ENCODE measurements at places on chromosomes 16 and 17.

DNA sequence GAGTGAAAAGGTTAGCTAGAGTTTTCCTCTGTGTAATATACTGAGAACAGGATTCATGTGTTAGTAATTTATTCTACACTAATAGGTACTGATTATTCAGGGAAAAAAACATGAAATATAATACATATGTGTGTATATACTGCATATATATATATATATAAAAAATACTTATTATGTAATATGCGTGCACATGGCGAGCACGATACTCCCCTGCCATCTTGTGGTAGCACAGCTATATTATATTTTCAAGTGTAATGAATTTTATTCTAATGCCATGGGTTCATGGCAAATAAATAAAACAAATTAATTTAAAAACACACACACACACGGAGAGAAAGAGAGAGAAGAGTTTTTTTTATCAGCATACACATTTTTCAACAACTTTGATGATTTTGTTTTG lies 460.6 kb downstream of the KCNJ2 start:
- ATAC-seq, result no peak

GRCh38 chr17:82837586-82838320 lies 2.1 kb downstream of the ZNF750 start:
- ATAC-seq, result no peak

GRCh38 chr17:31724619-31725018 lies 134.4 kb downstream of the COPRS start:
- ATAC-seq, result no peak

- ATAC-seq, result no peak
These were observed 5.6 kb downstream of the SBK1 start for GRCh38 chr16:28297784-28298510.

GRCh38 chr16:30120340-30121105 lies 2.5 kb downstream of the MAPK3 start:
- no peak for ATAC-seq

DNA sequence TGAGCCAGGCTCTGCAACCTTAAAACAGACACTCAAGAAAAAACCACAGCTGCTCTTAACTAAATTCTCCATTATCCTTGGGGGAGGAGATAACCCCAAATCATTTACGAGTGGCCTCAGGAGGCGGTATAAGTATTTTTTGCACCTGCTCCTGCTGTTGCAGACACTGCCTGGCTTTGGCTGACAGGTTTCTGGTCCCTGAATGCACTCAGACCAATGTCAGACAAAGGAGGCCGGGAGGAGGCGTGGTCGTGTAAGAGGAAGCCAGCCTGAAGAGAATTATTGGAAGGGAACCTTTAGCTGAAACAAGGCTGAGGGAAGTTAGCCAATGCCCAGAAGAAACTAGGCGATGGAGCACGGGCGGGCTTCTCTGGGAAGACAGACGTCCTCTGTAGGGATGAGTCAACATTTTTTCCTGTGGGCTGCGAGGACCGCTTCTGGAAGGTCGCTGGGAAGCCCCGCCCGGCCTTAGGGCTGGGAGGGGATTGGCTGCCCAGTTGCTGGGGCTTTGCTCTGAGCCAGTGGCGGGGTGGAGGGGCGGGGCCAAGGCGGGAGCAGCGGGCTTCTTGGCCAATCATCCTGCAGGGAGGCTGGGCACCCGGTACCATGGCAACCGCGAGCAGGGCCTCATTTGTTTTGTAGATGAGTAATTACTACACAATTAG lies 82.3 kb downstream of the CCDC182 start:
- peak; percentile 99 for ATAC-seq

- peak; percentile 82 for ATAC-seq
These were observed 12.5 kb downstream of the DCAKD start for GRCh38 chr17:45038728-45039634.

DNA sequence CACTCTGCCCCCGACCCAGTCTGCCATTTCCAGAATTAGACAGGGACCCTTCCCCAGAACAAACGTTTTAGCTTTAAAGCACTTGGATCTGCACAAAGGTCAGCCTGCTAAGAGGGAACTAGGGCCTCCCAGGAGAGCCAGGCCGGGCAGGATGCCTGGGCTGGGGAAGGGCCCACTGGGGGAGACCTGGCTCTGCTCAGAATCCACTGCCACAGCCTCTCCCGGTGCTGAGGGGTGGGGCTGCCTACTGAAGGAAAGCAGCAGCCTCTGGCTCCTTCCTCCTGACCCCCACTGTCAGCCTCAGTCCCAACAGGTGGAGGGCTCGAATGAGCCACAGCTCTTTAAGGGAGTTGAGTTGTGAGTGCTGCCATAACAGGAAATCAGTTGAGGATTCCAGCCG lies 1.7 kb downstream of the YBX2 start:
- no peak for ATAC-seq

GRCh38 chr16:48013491-48013901 lies 142.3 kb downstream of the ABCC12 start:
- no peak for ATAC-seq

GRCh38 chr17:8125154-8125946 lies 1.4 kb upstream of the HES7 start:
- ATAC-seq, result peak; percentile 52

- peak; percentile 49 for ATAC-seq
These were observed 67.8 kb downstream of the BMERB1 start for GRCh38 chr16:15502041-15502725.

DNA sequence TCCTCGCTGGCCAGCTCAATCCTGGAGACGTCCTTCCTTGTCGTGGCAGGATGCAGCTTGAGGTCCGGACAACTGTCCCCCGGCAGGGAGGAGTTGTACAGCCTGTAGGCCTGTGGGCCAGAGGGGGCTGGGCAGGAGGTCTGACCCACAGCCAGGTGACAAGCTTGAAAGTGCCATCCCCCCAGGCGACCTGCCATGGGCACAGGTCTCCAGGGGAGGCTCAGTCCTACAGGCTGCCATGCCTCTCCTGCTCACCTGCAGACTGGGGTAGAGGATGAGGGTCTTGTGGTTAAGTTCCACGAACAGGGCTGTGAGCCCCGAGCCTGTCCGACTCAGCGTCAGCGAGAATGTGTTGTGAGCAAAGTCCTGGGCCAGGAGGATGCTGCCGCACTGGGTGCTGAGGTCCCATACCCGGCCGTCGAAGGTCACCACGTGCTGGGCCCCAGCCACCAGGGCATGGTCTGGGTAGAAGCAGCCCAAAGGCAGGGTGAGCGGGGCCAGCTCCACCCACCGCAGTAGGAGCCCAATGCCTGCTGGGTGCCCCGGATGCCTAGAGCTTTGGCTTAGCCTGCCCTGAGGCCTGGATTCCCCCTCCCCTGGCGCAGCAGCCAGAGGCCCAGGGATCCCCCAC lies 39.8 kb downstream of the RMI2 start:
- ATAC-seq, result no peak

DNA sequence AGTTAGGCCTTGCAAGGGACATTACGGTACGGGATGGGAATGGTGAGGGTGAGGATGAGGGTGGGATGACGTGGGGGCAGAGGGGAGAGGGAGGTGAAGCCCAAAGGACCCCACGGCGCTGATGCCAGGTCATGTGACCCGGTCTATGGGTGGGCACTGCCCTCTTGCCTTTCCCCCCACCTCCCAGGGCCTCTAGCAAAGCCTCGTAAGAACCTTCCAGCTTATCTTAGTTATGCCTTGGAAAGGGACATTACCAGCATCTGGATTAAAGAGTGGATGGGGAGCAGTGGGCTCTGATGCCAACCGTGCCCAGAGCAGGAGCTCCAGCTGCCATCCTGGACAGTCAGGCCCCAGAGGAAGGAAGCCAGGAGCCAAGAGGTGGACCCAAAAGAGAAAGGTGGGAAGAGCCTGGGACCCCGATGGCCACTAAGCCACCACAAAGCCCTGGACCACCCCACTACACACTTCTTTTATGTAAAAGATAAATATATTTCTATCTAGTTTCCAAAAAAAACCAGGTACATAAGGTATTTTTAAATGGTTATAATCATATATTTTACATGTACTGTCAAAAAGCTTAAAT lies 40.9 kb downstream of the TK2 start:
- no peak for ATAC-seq

- no peak for ATAC-seq
These were observed 10.8 kb upstream of the APOH start for GRCh38 chr17:66240013-66240412.

DNA sequence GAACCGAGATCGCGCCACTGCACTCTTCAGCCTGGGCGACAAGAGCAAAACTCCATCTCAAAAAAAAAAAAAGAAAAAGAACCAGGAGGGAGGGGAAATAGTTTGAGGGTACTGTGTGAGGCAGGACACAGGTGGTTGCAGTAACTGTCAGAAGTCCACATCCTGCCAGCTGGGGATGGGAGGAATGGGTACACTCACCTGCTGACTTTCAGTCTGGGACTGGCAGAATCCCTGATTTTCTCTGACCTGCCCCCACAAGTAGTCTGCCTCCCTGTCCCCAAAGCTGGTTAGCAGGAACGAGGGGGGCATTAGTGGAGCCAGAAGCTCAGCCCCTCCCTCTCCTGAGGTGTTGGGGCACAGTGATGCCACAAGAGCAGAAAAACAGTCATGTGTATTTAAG lies 7.1 kb upstream of the ARL5C start:
- no peak for ATAC-seq

GRCh38 chr16:67935101-67935401 lies 1.6 kb downstream of the PSMB10 start:
- peak; percentile 0 for ATAC-seq

DNA sequence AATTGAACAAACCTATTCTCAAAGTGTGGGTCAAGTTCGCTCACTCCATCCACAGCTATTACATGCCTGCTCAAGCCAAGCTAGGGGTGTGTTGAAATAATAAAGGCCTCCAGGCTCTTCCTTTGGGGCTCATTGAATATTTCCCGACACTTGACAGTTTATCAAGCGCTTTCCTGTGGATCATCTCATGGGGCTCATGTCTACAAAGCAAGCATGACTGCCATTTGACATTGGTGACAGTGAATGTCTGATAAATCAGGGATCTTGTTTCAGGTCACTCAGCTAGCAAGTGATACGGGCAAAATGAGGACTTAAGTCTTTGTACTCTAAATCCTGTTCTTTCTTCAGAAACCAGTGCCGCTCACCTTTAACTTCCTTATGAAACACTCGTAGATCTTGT lies 542.6 kb downstream of the TOX3 start:
- ATAC-seq, result no peak

DNA sequence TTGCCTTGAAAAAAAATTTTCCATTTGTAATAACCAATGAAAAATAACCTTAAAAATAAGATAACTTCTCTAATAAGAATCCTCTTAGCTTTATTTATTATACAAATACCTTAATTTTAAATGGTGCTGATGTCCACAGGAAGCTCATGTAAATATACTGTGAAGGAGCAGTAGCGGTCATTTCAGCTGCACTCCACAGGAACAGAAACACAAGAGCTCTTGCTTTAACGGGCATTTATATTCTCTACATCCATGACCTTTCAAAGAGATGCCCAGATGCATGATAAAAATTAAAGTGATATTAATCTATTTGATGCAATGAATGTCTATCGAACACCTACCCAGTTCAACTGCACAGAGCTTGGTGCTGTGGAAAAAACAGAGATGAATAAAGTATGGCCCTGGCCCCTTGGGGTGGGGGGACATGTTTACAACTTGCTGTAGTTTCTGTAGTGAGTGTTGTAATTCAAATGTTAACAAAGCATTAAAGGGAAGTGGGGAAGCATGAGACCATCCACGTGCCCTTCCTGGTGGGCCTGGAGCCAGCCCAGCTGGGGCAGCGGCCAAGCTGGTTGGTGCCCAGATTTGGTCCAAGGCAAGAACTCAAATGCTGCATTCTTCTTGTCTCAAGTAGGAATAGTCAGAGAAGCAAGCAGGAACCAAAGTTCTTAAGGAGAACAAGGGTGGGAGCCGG lies 47.9 kb downstream of the IQCK start:
- peak; percentile 48 for ATAC-seq

GRCh38 chr17:80656590-80656989 lies 112.0 kb downstream of the RPTOR start:
- no peak for ATAC-seq

DNA sequence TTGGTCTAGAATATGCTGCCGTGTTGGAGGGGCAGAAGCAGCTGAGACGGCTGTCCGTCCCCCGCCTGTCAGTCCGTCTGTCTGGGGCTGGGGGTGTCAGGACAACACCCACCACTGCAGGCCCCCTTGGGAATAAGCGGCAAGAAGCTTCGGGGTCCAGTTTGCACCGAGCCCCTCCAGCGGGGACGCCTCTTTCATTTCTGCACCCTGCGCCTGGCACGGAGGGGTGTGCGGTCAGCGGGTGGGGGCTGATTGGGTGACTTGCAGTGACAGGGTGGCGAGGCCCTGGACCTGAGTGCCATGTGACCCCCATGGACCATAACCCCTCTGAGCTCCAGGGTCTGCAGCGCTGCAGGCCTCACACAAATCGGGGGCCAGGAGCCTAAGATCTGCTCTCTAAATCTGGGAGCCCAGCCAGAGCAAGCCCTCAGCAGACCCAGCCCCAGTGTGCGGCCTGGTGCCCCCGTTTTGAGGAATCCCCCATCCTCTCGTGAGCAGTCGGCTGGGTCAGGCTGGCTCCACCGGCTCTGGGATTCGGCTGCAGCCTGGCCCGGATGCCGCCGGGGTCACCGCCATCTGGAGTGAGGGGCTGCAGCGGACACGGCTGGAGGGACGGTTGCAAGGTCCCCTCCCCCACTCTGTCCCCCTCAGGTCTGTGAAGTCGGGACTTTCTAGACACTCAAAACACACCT lies 8.3 kb downstream of the CBFA2T3 start:
- no peak for ATAC-seq

DNA sequence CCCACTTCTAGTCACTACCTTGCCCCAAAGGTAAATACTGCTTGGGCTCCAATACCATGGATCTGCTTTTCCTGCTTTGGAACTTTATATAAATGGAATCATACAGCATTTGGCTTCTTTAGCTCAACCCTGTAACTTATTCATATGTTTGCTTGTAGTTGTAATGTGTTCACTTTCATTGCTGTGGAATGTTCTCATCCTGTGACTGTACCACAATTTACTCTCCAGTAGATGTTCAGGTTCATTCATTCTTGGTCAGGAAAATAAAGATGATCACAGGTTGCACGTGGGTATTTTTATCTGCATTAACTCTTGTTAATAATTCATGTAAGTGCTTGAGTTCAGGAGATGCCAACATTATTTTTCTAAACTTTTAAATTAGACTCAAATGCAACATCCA lies 6.7 kb upstream of the BEAN1 start:
- no peak for ATAC-seq

- no peak for ATAC-seq
These were observed 50.4 kb upstream of the DLX4 start for GRCh38 chr17:49918591-49918990.

DNA sequence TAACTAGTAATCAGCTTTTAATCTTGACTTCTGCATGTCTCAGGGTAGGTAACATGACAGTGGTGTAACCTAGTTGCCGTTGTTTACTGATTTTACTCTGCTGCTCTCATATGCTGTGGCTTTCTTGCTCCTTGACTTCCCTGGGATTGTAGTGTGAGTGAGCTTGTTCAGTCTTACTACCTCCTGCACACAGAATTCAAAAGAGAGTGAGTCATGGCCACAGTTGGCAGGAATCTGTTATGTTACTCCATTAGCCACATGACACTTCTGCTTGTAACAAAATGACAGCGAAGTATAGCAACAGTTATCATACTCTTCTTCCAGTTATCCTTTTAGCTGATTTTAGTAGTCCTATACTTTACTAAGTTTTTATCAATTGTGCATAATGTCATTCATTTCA lies 18.8 kb downstream of the TNRC6A start:
- peak; percentile 92 for ATAC-seq

GRCh38 chr16:66984892-66985311 lies 3.5 kb upstream of the CES4A start:
- no peak for ATAC-seq
